Sigmoid colon (tissue), 7 donors: ENCODE measurements at places on chromosomes 7 and 10. TPM values are rescaled to one million over a fixed set of nuclear protein-coding genes. Genes with fewer than 3 reads are reported as not detected.
A peak's percentile ranks its signal among the peaks of the same experiment; 100 is the strongest.

- H3K4me1 ChIP-seq = no peaks in the 10 kb centered on the region
- H3K27me3 ChIP-seq = no peaks in the 10 kb centered on the region
- no peak overlapping the region for H3K4me3 ChIP-seq
- no peak overlapping the region for H3K27ac ChIP-seq
- H3K36me3 ChIP-seq = no peaks in the 10 kb centered on the region
- DNase-seq = no peak
These were observed 195.0 kb downstream of the ELFN1 start for GRCh38 chr7:1865000-1865555.

DNA sequence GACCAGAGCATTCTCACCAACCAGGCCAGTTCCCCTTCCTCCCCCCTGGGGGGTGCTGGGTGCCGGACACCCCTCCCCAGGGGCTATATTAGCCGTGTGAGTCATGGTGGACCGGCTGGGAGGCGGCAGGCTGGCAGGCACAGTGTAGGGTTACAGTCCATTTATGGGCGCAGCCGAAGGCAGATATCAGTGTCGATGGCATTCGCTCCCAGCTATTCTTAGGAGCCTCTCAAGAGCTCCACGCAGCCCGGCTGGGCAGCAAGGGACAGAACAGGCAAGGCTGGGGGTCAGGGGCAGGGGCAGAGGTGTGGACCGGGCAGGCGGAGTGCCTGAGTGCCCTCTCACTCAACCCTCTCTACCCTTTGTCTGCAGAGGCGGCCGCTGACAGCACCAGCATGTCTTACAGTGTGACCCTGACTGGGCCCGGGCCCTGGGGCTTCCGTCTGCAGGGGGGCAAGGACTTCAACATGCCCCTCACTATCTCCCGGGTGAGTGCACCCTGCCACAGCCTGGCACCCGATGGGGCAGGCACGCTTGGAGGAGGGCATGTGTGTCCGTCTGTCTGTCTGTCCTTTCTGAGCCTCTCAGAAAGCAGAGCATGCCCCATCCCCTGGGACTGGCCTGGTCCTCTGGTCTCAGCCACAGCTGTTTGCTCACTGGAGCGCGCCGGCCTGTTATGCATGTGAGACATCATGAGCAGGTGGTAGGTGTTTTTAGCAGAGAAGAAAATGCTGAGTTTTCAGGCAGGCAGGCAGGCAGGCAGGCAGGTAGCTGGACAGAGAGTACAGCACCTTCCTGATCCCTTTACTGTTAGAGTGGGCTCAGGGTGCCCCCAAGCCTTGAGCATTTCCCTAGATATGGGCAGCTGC lies at the start of gene LDB3:
TSS of gene LDB3 (plus strand) at position 215 of the 869 bp plus-strand sequence. CDS start at position 396, 181 bp downstream.
- H3K27me3 ChIP-seq = no peaks in the 10 kb centered on the region
- no peaks in the 10 kb centered on the region for H3K36me3 ChIP-seq
- H3K4me1 ChIP-seq = peaks cover 79% of the 10 kb centered on the region
- peak within 1 kb of the TSS; percentile 96 for H3K27ac ChIP-seq

GRCh38 chr7:130945411-130945811 lies 211.4 kb upstream of the KLF14 start:
- no peak overlapping the region for H3K27ac ChIP-seq
- no peak overlapping the region for H3K4me3 ChIP-seq
- H3K27me3 ChIP-seq = no peaks in the 10 kb centered on the region
- DNase-seq = no peak
- no peaks in the 10 kb centered on the region for H3K36me3 ChIP-seq
- no peaks in the 10 kb centered on the region for H3K4me1 ChIP-seq

GRCh38 chr7:52120912-52121311 lies 804.3 kb upstream of the COBL start:
- H3K4me3 ChIP-seq = no peak overlapping the region
- H3K4me1 ChIP-seq = no peaks in the 10 kb centered on the region
- H3K36me3 ChIP-seq = no peaks in the 10 kb centered on the region
- H3K27ac ChIP-seq = no peak overlapping the region

GRCh38 chr10:111113961-111114757 lies 37.3 kb downstream of the ADRA2A start:
- no peak overlapping the region for H3K27ac ChIP-seq
- no peak for DNase-seq
- no peaks in the 10 kb centered on the region for H3K36me3 ChIP-seq
- H3K27me3 ChIP-seq = no peaks in the 10 kb centered on the region

DNA sequence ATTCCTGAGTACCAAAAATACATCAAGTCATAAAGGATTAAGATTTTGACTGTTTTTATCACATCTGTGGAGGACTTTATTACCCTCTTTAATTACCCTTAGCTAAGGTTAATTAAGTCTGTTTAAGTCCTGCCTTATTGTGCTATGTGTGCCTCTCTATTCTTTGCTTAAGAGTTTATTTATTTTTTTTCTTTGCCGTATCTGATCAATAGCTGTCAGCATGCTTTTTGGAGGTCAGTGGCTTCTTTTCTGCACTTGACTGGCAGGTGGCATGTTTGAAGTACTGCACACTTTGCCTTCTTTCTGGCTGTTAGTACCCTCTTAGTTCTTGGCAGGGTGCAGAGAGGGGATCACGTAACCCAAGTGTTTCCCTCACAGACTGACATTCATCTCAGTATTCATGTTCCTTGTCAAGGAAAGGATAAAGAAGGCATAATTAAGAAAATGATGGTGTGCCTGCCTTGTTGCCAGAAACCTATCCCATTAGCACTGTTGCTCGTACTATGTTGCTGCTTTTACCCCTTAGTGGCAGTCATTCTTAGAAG lies 225.8 kb downstream of the EXOC4 start:
- H3K27ac ChIP-seq = no peak overlapping the region
- DNase-seq = no peak
- H3K27me3 ChIP-seq = no peaks in the 10 kb centered on the region
- peaks cover 6% of the 10 kb centered on the region for H3K4me1 ChIP-seq
- no peak overlapping the region for H3K4me3 ChIP-seq
- H3K36me3 ChIP-seq = peaks cover 3% of the 10 kb centered on the region

DNA sequence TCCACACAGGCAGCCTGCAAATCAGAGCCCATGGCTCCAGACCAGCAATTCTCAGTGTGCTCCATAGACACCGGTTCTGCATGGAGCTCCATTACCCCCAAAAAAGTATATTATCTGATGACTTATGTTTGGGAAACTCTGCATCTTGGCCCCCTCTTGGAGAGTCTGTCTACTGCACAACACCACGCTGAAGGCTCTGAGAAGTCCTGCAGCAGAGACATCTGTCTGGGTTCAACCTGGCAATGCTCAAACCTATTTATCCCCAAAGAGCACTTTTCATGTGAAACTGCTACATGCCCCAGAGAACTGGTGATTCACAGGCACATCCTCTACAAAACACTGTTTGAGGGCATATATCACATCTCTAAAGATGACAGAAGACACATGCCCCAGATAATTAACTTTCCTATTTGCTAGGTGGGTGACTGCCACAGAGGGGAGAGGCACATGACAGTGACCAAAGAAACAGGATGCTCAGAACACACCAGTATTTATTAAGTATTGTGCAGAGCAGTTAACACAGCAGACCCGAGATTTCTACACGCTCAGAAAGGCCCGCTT lies 83.8 kb downstream of the DLG5 start:
- DNase-seq = no peak
- no peaks in the 10 kb centered on the region for H3K27me3 ChIP-seq
- no peaks in the 10 kb centered on the region for H3K4me1 ChIP-seq

- no peaks in the 10 kb centered on the region for H3K4me1 ChIP-seq
- no peak overlapping the region for H3K27ac ChIP-seq
- no peaks in the 10 kb centered on the region for H3K27me3 ChIP-seq
These were observed 124.6 kb downstream of the IMMP2L start for GRCh38 chr7:111437736-111438135.

DNA sequence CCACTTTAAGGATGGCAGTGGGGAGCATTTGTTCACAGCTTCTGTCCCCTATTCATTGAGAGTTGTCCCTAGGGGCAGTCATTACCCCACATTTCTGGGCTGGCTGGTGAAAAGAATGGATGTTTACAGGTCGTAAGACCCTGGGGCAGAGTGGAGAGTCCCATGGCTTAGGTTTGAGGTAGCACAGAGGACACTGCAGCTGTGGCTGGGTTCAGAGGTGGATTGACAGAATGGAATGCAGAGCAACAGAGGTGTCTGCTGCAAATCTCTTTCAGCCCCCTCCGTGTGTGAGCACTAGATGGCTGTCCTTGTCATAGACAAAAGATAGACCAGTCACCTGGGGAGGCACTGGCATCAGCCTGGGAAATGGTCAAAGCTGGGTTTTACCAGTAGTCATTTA lies 141.9 kb downstream of the CACNB2 start:
- DNase-seq = no peak
- no peak overlapping the region for H3K27ac ChIP-seq
- H3K36me3 ChIP-seq = no peaks in the 10 kb centered on the region
- H3K4me1 ChIP-seq = peaks cover 10% of the 10 kb centered on the region

The VKORC1L1 gene
- total RNA-seq = 16.1 TPM

The LEP gene
- total RNA-seq = 0.27 TPM

The TUBB8 gene
- 0.55 TPM for total RNA-seq
